ENCODE measurements at places on chromosomes 3 and 15.

DNA sequence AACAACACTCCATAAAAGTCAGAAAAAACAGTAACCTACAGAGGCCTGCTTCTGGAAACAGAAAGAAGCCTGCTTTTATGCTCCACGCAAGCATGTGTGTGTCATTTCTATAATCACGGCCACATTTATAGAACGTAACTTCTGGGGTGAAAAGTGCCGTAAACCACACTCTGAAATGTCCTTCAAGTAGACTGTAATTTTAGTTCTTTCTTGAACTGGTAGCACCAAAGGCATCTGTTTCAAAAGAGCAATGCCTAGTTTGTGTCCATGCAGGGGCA lies 19.5 kb upstream of the CMTM7 start:
- no peak for DNase-seq

DNA sequence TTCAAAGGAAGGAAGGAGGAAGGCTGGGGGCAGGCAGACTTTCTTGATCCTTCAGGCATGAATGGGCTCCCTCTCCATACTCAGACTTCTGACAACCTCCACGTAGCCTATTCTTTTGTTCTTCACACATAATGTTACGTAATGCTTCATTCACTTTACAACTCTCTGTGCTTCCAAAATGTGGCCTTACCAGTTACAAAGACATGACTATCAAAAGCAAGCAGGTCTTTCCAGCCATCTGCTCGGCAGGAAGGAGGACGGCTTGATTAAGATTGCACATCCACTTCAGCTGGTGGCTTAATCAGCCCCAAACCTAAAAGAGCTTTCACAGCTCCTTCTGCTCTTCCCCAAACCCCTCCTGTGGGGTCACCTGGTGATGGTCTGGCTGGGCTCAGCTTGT lies 263.2 kb downstream of the XXYLT1 start:
- no peak for DNase-seq

DNA sequence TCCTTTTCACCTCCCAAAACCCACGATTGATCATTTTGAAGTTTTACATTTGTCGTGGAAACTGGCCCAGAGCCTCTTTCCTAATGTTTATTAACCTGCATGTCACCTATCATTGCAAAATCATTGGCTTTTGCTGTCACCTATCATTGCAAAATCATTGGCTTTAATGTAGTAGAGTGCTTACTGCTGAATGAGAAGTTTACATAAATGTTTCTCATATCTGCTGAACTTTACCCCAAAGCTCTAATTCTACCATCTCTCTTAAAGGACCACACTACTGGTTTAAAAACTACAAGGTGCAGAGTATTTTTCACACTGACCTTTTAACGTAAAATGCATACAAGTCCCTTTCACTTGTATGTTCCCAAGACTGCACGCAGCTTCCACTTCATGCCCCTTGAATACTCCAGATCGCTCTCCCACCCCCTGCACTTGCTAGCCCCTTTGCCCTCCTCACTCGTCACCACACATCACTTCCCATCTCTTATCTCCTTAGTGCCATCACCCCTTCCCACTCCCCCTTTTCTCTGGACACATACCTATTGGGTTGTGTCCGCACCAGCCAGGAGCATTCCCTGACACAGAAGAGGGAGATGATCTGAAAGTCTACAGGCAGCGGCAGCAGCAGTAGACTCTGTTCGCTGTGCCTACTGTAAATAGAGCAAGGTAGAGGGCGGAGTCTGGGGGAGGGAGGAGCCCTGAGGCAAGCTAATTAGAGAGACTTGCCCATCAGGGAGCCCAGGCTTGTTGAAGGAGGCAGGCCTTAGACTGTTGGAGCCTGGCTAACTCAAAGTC lies 30.2 kb upstream of the ATOSA start:
- no peak for DNase-seq

- no peak for DNase-seq
These were observed 355.7 kb upstream of the UMPS start for GRCh38 chr3:124374583-124374982.

GRCh38 chr15:36029606-36030210 lies 483.7 kb upstream of the DPH6 start:
- DNase-seq = no peak

GRCh38 chr3:128942161-128942952 lies 51.5 kb downstream of the CFAP92 start:
- DNase-seq = no peak

- DNase-seq = no peak
These were observed 2.9 kb downstream of the ADPRH start for GRCh38 chr3:119582178-119582577.

DNA sequence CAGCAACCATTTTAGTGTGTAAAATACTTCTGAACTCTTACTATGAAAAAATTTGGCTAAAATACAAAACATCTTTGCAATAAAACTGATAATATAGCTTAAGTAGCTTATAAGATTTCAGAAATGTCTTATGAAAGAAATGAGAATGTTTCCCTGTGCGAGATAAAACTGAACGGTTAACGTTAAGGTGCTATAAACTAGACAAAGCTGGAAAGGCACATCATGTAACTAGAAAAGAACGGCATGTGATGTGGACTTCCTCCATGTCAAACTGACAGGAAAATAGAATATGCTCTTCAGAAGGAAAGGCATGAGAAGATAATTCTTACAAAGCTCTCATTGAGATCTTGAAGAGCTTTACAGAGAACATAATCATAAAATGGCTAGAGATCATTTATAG lies 36.5 kb downstream of the NCK1 start:
- DNase-seq = no peak

DNA sequence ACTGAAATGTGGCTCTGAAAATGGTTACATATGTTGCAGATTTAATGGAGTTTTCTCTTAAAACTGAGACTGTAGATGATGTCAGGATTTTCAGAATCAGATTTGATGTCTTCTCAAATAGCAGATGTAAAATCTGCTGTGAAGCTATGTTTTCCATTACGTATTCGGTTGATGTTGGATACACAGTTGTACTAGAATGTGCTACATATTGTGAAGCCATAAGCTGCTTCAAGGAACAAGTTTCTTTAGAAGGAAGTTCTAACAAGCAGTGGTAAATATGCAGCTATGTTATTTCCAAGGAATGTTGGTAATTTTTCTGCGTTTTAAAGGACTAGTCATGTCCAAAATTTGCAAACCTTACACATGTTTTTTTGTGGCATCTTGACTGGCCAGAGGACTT lies 197.7 kb downstream of the RBMS3 start:
- no peak for DNase-seq

DNA sequence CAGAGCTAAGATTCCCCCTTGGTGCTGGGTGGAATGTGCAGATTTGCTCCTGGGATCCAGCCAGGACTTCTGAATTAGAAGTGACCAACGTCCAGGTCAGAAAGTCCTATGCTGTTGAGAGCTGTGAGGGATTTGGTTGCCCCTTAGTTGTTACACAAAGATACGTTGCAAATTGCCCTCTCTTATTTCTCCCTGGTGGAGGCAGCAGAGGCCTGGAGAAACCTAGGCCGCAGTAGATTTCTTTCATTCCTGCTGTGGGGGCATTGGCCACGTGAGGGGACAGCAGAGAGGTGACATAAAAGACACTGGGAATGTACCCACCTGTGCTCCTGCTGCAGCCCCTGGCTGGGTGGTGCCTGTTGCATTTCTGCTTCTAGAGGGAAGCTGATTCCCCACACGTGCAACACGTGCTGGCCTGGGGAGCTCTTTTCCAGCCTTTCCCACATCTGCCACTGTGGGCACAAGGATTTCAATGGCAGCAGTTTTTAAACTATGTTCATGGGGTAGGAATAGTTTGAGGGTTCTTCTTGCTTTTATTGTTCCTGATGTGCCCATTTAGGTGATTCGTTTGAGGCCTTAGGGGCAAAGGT lies 65.7 kb downstream of the SYNM start:
- no peak for DNase-seq

- DNase-seq = no peak
These were observed 23.2 kb downstream of the TRAT1 start for GRCh38 chr3:108845709-108846293.

DNA sequence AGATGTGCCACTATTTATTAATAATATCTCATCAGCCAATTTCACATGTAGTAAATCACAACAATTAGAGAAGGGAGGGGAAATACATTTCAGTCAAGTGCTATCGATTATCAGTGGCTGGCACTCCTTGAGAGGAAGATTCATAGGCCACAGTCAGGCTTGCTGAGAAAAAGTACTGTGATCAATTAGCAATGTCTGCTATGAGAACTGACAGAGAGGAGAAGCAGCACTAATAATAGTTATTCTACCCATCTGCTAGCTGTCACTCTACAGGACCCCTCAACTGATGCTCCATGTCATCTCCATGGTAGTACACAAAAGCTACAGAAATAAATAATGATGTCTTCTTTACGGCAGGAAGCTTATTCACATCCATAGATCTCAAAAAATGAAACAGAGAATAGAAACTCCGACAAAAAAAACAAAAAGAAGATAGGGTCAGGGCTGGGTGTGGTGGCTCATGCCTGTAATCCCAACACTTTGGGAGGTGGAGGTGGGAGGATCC lies 351.3 kb downstream of the FOXP1 start:
- DNase-seq = no peak

- no peak for DNase-seq
These were observed 209.0 kb downstream of the ARRDC4 start for GRCh38 chr15:98169551-98169950.

- no peak for DNase-seq
These were observed 29.3 kb upstream of the TPM1 start for GRCh38 chr15:63013052-63013808.

- no peak for DNase-seq
These were observed 42.2 kb upstream of the TOPBP1 start for GRCh38 chr3:133703915-133704314.

DNA sequence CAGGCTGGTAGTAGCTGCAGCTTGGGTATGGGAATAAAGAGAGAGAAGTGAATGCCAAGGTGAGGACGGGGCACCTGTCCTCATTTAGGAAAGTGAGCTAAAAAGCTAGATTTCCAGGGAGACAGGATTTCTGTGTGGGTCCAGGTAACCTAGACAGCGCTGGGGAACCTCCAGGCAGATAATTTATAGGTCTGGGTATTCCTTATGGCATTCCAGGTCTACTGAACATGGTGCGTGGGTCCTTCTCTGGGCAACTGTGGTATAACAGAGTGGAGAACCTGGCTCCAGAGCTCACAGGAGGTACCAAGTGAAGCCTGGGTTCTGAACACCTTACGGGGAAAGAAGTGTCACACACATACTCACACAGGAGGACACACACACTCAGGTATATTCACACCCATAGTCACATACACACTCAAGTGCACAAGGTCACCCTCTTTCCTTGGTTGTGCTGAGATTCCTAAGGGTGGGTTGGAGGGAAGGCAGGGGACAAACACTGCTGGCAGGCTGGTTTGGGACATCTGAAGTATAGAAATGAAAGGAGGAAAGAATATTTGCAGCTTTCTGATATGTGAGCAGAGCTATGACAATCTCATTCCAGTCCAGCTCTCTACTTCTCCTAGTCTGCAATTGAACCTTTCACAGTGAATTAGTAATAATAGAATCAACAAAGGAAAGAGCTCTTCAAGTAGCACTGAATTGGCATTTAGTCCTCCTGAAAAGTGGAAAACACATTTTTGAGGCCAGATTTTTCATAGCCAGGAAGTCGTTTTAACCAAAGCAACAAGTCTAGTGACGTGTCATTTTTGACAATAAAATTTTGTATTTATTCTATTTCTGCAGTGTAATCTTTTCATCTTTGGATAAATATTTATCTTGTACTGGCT lies 37.4 kb upstream of the ITGA11 start:
- DNase-seq = no peak

GRCh38 chr3:177694316-177694715 lies 497.0 kb upstream of the TBL1XR1 start:
- no peak for DNase-seq

DNA sequence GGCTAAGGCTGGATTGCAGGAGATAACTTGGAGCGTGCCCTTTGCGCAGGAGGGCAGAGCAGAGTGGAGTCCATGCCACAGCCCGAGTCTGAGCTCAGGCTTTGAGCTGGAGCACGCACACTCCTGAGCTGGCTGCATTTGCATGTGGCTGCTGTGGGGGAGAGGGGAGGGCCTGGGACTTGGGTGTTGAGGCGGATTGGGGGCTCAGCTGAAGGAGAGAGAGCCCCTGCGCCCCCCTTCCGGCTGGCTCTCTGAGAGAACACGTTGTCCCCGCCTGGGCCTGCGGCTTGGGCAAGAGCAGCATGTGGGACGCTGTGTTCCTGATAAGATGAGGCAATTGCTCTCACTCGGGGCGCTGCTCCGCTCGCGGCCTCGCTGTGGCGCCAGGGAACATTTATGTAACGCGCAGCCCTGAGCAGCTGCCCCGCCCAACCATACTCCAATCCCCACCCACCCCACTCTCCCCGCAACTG lies 39.1 kb downstream of the KLF13 start:
- peak; percentile 59 for DNase-seq

DNA sequence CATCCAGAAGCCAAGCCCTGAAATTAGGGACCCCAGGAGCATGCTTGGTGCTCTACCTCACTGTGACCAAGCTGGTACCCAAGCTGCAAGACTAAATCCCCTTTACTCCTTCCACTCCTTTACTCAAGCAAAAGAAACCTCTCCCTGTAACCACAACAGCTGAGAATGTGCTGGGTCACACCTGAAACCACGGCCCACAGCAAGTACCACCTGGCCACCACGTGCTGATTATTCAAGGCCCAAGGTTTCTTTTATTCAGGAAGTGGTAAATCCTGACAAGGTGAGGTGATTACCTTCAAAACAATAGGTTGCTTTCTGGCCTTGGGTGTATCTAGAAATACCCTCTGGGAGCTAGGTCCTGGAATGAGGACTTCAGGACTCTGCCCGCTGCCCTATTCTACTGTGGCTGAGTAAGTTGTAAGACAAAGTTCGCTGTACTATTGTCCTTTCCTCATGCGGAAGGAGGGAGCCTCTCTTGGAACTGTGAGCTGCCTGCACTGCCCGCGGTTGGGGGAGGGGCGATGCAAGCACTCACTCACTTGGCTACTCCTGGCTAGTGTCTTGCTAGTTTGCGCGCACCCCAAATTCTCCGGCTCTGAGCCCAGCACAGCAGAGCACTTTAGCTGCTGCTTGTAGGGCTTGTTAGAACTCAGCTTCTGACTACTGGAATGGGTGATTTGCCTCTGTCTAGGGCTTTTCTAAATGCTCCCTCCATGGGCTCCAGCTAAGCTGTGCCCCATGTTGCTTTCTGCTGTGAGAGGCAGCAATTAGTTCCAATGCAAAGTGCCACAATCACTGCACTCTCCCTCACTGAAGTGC lies 487.1 kb upstream of the CNTN3 start:
- no peak for DNase-seq

DNA sequence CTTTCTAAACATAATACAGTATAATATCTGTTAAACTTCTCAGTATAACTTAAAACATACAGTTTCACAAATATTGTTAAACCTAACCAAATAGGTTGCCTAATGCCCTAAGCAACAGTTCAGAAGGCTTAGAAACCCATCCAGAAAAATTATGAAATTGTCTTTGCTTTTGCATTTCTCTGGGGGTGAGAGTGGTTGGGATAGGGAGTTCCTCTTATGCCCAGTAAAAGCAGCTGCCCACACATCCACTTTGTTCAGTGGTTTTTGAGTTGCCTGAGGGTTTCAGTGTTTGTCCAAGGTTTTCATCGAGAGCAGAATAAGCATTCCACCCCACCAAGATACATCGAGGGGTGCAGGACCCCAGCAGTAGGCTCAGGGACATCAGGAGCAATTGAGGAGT lies 179.4 kb downstream of the CDIN1 start:
- DNase-seq = no peak

All from stimulated activated CD4-positive, alpha-beta T cell treated with anti-CD3 and anti-CD28 coated beads, TNF-alpha, amount 100 ng/mL, for 24 hours (primary cell).